Stimulated activated CD8-positive, alpha-beta memory T cell treated with anti-CD3 and anti-CD28 coated beads, Interleukin-4, amount 100 ng/mL, for 1 hour (primary cell): ENCODE measurements at places on chromosomes 11 and 22.

DNA sequence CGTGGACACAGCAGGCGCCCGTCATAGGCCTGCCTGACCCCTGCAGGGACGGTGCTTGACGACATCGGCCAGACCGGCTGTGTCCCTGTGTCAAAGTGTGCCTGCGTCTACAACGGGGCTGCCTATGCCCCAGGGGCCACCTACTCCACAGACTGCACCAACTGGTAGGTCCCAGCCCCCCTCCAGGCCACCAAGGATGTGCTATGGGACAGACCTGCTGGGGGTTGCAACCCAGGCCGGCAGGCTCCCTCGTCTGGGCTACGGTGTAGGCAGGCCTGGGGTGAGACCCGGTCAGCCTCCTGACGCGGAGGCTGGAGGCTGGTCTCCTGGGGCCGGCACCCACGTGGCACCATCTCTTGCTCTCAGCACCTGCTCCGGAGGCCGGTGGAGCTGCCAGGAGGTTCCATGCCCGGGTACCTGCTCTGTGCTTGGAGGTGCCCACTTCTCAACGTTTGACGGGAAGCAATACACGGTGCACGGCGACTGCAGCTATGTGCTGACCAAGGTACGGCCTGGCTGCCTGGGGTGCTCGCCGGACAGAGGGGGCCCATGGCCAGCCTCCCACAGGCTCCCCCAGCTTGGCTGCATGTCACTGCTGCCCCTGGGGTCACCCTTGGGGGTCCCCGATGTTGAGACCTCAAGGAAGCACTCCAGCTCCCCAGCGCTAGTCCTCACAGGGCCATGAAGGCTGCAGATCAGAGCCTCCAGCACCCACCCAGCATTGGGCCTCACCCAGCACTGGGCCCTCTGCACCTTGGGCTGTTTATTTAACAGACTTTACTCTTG lies 7.7 kb downstream of the MUC5AC start:
- no peak for DNase-seq

- no peak for DNase-seq
These were observed 89.9 kb upstream of the APOA1 start for GRCh38 chr11:116927163-116927974.

DNA sequence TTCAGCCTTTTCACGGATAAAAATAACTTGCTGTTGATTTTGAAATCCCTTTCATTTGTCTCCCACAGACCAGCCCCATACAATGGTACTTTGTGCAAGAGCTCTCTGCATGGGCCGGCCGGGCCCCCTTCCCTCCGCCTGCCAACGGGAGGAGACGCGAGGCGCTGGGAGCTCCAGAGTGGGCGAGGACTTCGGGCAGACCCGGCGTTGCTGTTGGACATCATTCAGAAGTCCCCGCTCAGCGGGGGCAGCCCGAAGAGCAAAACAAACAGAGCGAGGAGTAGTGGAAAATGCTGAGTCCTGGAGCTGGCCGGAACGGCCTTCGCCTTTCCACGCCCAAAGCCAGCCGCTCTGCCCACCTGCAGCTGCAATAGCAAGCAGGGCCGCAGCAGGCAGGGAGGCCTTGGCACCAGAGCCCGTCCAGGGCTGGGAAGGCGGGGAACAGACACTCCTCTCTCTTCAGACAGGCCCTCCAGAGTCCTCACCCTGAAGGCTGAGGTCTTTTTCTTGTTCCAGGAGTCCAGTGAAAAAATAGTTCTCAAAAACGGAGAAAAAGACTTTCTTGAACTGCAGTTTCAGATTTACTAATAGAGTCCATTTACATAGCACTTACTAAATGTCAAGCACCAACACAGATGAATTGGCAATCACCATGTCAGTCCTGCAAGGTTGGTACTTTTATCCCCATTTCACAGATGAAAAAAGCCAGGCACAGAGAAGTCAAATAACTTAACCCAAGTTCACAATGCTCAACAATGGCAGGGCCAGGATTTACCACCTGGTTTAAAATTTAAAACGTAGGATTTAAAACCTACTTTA lies 135.5 kb downstream of the ETS1 start:
- no peak for DNase-seq

DNA sequence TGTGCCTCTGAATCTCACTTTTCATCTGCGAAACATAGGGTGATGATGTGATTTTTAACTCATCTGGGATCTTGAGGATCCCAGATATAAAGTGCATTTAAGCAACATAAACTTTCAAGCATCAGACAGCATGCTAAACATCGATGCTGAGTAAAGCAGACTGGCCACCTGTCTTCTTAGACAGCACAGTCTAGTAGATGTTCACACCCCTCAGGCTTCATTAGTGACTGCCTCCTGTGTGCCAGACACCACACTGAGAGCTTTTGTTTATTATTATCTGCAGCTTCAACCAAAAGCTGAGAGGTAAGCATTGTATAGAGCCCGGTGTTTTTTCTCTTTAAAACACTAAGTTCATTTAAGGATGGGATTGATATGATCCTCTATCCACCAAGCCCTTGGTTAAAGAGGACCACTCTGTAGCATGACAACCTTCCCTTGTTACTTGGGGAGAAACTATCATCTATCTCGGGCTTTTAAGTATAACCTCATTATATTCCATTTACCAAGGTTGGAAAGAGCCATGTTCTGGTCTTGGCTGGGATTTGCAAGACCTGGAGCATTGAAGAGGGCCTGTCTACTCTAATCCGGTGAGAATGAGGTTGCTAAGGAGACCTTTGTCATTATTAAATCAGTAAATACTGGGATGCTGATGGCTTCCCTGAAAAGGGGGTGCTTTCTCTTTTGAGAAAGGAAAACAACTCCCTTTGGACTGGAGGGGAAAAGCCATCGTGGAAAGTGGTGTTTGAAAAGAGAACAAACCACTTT lies 114.2 kb upstream of the SEZ6L start:
- DNase-seq = no peak

DNA sequence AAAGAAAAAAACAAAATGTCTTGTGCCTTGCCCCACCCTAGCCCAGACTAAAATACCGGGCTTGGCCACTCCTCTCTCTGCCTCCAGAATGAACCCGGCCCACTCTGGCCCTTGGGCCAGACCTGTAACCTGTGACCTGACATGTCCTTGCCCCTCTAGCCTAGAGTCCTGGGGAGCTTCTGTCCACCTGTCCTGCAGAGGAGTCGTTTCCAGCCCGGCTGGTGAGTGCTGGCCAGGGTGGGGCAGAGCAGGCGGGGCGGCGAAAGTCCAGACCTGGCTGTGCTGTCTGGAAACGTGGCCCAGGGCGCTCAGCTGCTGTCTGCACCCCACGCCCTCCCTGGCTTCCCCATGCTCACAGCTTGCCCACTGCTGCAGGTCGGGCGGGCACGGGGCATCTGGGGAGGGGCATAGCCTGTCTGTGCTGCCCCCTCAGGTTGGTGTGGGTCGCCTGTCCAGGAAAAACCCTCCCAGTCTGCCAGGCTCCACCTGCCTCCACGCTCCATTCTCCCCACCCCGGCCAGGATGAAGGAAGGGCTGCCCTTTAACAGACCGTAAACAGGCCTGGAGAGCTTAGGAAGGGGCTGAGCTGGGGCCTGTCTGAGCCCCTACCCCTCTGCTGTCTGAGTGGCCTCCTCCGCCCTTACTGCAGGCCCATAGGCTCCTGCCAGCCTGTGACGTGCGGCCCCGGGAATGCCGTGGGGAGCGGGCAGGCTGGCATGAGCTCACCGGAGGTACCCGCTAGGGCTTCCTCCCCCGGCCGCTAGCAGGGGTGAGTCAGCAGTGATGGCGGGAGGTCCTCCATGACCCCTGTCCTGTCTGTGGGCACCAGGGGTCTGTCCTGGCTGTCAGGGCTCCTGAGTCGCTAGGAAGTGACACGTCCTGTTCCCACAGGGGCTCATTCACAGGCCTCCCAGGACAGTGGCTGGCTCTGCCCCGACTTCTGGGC lies 1.9 kb downstream of the CD151 start:
- no peak for DNase-seq

DNA sequence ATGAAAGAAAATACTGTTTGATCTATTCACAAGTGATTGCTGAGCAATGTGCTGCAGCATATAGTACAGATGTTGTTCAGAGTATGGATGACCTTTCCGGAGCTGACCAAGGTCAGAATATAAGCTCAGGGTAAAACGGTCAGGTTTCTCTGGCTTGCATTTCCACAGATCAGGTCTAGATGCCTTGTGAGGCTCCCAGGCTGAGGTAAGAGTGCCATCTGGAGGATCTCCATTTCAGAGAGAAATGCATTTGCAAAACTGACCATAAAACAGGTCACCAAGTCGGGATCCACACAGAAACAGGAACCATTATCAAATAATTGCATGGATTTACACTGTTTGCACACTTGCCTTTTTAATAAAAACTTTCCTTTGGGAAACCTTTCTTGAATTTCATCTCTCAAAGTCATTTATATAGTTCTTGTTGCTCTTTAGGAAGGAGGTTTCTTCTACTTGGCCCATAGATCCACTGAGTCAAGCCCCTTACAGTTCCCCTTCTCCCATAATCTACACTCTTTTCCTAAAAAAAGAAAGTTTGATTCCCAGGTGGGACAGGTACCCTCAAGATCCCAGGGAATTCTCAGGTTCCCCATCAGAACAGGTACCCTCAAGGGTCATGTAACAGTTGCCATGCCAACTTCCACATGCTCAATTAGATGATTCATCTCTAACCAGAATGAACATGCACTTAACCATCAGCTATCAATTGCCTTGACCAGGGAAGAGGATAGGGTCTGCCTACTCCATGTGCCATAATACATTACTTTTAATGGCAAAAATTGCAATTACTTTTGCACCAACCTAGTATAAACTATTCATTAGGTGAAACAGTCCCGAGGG lies 25.0 kb upstream of the TMPRSS5 start:
- DNase-seq = no peak

GRCh38 chr11:36308577-36308976 lies 12.5 kb downstream of the PRR5L start:
- DNase-seq = no peak

- DNase-seq = no peak
These were observed 386.0 kb downstream of the GUCY1A2 start for GRCh38 chr11:106632283-106632682.

- DNase-seq = no peak
These were observed 62.8 kb downstream of the PHF21B start for GRCh38 chr22:44947049-44947448.

GRCh38 chr11:123564221-123564620 lies 90.2 kb downstream of the SCN3B start:
- no peak for DNase-seq

- DNase-seq = no peak
These were observed 458.4 kb downstream of the MIAT start for GRCh38 chr22:27115816-27116256.

DNA sequence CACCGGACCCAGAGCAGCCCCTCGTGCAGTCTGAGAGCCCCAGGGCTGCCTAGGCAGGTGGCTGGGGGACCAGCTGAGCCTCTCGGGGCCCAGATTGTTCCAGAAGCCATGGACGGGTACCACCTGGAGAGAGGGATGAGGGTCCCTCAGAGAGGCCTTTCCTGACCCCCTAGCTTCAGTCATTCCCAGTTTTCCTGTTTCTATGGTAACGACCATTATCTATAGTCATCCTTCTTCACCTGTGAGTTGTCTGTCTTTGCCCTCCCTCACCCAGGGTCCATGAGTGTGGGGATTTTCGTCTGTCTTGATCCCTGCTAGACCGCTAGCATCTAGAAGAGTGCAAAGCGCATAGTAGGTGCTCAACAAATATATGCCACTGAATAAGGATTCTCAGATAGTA lies 76.3 kb upstream of the TCF20 start:
- DNase-seq = no peak

GRCh38 chr11:47305734-47306483 lies 36.0 kb downstream of the MADD start:
- DNase-seq = no peak

DNA sequence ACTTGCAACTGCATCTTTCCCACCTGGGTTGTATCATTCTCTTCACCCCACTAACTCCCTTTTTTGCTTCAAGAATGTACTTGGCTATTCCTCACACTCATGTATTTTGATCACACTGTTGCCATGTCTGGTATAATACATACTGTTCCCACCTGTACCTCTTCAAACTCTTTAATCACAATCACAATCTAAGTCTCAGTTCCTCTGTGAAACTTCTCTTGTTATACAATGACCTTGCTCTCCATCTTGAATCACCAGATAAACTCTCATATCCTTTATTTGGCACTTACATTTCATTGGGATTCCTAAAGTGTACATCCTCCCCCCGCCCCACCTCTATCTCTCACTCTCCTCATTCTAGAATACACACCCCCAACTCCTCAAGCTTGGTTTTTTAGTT lies 516.0 kb upstream of the CHORDC1 start:
- no peak for DNase-seq

GRCh38 chr22:41799486-41800347 lies 762 bp upstream of the CCDC134 start:
- DNase-seq = no peak

GRCh38 chr11:824942-825341 lies 2.8 kb upstream of the CRACR2B start:
- DNase-seq = no peak

DNA sequence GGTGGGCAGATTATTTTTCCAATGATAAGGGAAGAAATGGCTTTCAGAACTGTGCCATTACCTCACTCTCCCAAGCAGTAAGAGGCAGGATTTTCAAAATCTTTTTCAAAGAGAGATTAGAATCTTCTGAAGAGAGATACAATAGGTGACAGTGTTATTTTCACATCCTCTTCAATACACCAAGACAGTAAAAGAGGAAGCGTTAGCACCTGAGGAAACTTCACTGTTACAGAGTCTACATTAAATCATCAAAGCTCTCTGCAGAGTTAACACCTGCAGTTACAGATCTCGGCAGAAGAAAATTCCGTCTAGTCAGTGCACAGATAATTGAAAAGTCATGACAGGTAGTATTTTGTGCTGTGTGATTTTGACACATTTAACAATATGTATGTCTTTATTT lies 144.9 kb downstream of the PGR start:
- no peak for DNase-seq
